ENCODE measurements at places on chromosomes 13 and 19.

- no peak for DNase-seq
Observed at GRCh38 chr19:12660980-12661379, 5.6 kb downstream of the MAN2B1 start.

- DNase-seq: no peak
Observed at GRCh38 chr19:3954107-3954506, 16.8 kb downstream of the DAPK3 start.

DNA sequence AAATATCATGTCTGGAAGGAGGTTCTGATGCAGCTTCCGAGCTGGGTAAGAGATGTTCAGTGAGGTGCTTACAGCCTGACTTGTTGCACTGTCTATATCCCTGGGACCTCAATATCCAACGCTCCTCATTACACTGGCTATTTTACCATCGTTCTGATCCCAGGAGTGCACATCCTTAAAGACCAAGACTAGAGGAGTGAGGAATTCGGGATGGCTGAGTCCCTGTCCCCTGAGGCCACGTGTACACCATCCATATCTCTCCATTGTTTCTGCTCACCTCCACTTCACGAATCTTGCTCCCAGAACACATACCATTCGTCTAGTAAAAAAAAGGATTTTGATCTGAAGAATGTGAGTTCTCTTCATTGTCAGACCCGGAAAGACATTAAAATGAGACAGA is at the start of gene OR7G2:
OR7G2 (minus strand) TSS at position 101 of the 400 bp plus-strand sequence. CDS start 4,232 bp downstream, outside the sequence.
- no peak for DNase-seq

GRCh38 chr19:54928299-54928698 is 19.0 kb downstream of the NLRP7 start:
- no peak for DNase-seq

DNA sequence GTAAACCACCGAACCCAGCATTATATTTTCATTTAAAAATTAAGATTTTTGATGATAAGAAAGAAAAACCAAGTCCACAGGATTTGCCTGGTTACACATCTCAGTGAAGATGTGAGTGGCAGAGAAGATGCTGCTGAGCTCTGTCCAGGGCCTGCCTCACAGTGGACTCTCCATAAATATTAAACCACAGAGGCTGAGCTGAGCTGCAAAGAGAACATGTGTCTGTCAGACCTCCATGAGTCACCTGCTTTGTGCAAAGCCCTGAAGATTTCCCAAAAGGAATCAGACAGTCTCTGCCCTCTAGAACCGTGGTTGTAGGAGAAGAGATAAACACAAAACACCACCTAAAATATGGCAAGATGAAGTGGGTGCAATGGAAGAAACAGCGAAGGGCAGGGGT is 127.2 kb upstream of the TSC22D1 start:
- DNase-seq: no peak

- DNase-seq: no peak
Observed at GRCh38 chr19:49331616-49332055, 3.6 kb upstream of the CD37 start.

GRCh38 chr19:55156202-55157063 is 1.1 kb downstream of the TNNI3 start:
- DNase-seq: no peak

- no peak for DNase-seq
Observed at GRCh38 chr13:85142351-85142927, 656.8 kb downstream of the SLITRK6 start.

DNA sequence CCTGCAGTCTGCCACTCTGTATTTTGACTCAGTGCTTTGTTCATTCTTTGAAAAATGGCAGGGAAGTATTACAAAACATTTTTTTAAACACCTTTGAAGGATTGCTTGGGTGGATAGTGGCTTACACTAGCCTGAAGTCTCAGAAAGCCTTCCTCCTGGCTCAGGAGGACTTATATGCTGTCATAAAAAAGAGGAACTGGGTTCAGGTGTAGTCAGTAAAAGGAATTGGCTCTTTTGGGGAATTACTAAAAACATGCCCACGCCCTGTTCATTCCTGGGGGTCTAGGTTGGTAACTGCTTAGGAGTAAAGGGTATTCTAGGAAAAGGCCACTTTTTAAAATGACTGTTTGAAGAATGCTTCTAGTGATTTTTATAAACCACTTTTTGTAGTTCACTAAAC is 186.9 kb downstream of the SHISA2 start:
- no peak for DNase-seq

DNA sequence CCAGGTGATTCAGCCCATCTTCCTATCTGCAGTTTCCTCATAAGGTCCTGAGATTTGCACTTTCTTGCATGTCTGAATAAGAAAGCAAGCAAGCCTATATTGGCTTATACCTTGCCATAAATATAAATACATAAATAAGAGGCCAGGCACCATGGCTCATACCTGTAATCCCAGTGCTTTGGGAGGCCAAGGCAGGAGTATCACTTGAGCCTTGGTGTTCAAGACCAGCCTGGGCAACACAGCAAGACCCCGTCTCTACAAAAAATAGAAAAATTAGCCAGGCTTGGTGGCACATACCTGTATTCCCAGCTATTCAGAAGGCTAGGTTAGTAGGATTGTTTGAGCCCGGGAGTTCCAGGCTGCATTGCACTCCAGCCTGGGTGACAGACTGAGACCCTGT is 5.5 kb upstream of the GPATCH1 start:
- DNase-seq: no peak

- DNase-seq: no peak
Observed at GRCh38 chr19:3518255-3518654, 12.1 kb downstream of the FZR1 start.

- DNase-seq: peak; percentile 50
Observed at GRCh38 chr13:31172535-31172934, 10.8 kb upstream of the HSPH1 start.

GRCh38 chr19:662207-662961 is 630 bp downstream of the RNF126 start:
- no peak for DNase-seq

GRCh38 chr19:17977488-17977887 is 10.6 kb downstream of the KCNN1 start:
- DNase-seq: no peak

DNA sequence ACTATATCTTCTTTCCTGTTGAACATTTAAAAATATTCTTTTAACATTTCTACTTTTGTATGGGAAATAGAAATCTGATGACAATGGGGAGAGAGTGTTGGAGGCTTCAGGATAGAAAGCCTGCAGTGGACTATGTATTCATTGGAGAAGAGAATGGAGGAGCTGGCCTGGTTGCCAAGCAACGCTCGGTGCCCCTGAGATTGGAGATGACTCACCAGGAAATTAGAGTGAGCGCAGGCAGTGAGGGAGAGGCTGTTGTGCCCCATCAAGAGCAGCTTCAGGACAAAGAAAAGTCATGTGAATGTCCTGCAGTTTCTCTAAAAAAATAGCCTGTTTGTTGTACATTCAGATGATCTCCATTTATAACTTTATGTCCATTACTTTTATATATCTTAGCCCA is 48.7 kb upstream of the ZNF835 start:
- no peak for DNase-seq

DNA sequence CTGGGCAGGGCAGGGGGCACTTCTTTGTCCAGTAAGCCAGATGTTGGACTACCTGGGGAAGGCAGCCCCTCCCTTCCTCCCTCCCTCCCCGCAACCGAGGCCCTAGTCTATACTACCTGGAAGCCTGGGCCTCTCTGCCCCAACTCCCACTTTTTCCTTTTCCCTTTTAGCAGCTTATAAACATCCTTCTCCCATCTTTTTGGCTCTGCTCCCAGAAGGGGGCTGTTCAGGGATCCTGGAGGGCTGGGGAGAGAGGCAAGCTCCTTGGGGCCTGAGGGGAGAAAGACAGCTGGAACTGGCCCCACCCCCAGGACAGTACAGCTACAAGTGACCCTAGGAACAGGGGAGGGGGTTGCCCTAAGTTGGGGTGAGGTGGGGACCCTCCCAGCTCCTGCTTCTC is 44.9 kb downstream of the LYL1 start:
- no peak for DNase-seq

DNA sequence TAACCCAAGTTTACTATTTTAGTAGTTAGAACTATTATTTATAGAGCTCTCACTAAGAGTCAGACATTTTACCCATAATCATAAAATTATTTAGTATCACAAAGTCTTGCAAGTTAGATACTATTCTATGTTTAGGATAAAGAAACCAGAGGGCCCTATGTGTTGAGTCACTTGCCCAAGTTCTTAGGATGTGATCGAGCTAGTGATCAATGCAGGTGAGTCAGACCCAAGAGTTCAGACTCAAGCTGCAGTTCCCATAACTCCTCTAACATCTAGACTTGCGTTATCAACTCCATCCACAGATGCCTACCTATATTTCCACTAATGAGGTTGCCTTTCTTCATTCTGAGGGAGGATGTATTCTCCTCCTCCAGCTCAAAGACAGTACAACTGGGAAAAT is 53.8 kb downstream of the DACH1 start:
- DNase-seq: no peak

Measured in AG04449 (cell line).